ENCODE measurements at places on chromosomes 12 and 14.

- peak; percentile 65 for DNase-seq
Observed at GRCh38 chr12:67161322-67161918, 107.7 kb upstream of the CAND1 start.

DNA sequence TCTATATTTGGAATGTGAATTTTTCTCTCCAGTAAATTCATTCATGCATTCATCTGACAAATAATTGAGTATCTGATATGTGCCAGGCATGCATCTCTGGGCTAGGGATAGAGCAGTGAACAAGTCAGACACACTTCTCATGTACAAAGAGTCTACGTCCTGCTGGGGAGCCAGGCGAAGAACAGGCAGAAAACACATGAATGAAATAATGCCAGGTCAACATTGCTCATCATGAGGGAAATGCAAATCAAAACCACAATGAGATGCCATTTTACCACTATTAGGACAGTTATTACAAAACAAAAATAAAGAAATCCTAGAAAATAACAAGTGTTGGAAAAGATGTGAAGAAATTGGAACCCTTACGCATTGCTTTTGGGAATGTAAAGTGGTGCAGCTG, 90.3 kb downstream of the PAX9 start:
- DNase-seq = no peak

GRCh38 chr12:26818201-26818600, 14.8 kb downstream of the ITPR2 start:
- DNase-seq = no peak

DNA sequence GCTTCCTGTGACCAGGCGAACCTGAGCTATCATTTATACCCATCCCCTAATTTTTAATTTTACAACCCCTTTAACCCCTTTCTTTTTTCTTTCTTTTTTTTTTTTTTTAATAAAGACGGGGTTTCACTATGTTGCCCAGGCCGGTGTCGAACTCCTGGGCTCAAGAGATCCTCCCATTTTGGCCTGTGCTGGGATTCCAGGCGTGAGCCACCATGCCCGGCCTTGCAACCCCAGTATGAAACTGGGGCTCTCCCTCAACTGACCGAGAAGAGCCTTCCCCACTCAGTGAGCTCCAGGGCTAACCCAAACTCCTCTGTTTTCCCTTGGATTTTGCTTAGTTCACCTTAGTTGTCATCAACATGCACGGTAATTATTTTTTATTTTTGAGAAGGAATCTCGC, 992 bp downstream of the CPSF2 start:
- no peak for DNase-seq

GRCh38 chr14:65866886-65867285, 454.4 kb downstream of the FUT8 start:
- DNase-seq = no peak
